ENCODE measurements at places on chromosomes 7 and 10. TPM values are rescaled to one million over a fixed set of nuclear protein-coding genes. Genes with fewer than 3 reads are reported as not detected.

The ODAD2 gene
- total RNA-seq: under 0.01 TPM

The NME8 gene
- total RNA-seq: not detected

The PNLIP gene
- not detected for total RNA-seq

The LRMDA gene
- total RNA-seq: 3.8 TPM

The CPN1 gene
- not detected for total RNA-seq

The ATOH7 gene
- not detected for total RNA-seq

The SEC61A2 gene
- total RNA-seq: 5.7 TPM

The SHTN1 gene
- total RNA-seq: 1.2 TPM

The SLC29A4 gene
- total RNA-seq: 6.1 TPM

The HEPACAM2 gene
- 0.09 TPM for total RNA-seq
